ENCODE measurements at places on chromosomes 12 and 14. TPM values are rescaled to one million over a fixed set of nuclear protein-coding genes. Genes with fewer than 3 reads are reported as not detected.

Gene MRPL51
- 184 TPM for total RNA-seq

- ATAC-seq: no peak
Observed at GRCh38 chr14:68558096-68558495, 234.8 kb downstream of the ZFP36L1 start.

- ATAC-seq: no peak
Observed at GRCh38 chr12:8985213-8985754, 4.1 kb upstream of the KLRG1 start.

DNA sequence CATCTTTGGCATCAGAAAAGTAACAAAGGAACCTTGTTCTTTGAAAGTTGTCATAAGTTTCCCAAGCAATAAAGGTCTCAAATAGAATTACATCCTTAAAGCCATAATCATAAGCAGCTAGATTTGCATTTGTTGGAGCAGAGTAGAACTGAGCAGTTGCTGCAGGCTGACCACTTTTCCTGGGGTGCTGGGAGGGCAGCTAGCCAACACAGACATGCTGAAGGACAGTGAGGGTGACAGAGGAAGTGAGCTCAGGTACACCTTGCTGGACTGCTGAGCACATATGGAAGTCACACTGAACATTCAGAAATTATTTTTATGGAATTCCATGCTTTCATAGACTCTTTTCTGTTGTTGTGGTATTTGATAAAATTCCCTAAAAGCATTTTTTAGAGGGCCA is 66.2 kb downstream of the MARK3 start:
- no peak for ATAC-seq

DNA sequence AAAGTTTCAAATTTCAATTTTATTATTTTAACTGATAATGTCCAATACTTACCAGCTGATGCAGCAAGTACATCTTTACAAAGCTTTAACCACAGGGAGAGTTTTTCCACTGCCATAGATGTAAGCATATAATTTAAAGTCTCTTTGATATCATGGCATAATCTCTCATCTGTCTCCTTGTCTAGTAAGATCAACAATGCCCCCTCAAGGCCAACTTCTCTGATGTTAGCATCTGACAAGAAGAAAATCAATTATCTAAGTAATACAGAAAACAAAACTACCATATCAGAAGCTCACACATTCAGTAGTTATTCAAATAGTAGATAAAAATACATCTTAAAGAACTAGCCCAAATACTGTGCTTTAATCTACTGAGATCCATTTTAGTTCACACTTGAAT is 94.2 kb downstream of the HEATR5A start:
- ATAC-seq: no peak
